ENCODE measurements at places on chromosomes 16 and 17.

DNA sequence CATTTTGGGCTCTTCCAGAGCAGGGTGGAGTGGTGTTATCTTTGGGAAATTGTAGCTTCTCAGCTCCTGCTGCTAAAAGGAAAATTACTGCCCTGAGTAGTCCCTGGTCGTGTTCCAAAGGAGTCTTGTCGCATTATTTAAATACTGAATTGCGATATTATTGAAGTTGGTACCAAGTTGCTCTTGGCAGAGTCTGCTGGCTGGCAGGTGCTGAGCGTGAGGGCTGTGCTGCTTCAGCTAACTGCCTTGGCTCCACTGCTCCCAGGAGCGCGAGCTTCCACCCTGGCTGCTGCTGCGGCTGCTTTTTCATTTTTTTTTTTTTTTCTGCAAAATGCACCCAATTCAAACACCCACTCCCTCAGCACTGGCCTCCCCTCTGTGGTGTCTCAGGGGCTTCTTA is 289.8 kb downstream of the MAF start:
- DNase-seq: no peak

DNA sequence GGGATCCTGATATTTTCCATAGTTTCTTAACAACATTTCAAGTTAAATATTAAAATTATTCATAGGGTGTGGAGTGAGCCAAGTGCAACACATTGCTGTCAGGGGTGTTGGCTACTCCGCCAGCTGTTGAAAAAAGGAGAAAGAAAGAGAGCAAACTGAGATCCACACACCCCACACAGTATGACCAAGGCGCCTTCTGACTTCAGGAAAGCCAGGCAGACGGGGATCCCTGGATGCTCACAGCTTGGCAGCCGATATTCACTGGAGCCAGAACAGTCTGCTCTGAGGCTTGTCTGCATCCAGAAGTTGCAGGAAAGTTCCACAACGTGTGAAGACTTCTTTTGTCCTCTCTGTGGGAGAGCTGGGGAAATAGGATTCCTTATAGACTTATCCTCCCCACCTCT is 9.3 kb downstream of the CHD9NB start:
- no peak for DNase-seq

- DNase-seq: no peak
Measured at GRCh38 chr16:84514295-84514873, 9.9 kb upstream of the MEAK7 start.

DNA sequence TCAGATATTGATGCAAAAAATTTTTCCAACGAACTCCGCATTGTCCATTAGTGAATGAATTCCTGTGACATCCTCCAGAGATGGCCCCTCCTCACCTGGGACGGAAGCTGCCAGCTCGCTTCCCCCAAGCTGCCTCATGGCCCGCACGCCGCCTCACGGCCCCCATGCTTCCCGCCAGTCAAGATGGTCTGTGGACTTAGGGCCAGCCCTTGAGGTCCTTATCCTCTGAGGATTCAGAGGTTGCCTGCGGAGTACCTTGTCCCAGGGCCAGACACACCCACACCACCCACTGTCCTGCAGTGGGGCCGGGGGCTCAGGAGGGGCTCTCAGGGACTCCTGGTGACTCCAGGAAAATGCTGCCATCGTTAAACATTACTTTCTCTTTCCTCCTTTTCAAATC is 73.6 kb downstream of the SEC14L1 start:
- DNase-seq: no peak

DNA sequence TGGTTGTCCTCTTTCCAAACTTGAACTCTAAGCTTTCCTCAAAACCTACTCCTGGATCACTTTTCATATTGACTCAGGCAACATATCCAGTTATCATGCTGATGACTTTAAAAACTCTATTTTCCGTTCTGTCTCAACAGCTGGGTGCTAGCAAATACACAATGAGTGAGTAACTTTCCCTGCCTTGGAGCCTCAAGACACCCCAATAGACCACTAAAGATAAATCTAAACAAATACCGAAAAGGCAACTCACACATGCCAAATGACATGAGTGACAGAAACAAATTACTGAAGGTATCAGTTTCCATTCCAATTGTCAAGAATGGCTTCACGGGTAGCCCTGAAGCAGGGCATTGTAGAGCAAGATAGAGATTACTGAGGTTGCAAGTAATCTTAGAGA is 15.7 kb upstream of the TMEM101 start:
- no peak for DNase-seq

Measured in OCI-M1 (cell line).